ENCODE measurements at places on chromosomes 5 and 9. TPM values are rescaled to one million over a fixed set of nuclear protein-coding genes. Genes with fewer than 3 reads are reported as not detected.

The PRDM9 gene
- total RNA-seq = not detected

The GHR gene
- 0.30 TPM for total RNA-seq

The SNCAIP gene
- 19.8 TPM for total RNA-seq

The ANKRD18A gene
- under 0.01 TPM for total RNA-seq

The CARTPT gene
- not detected for total RNA-seq

The UNC13B gene
- total RNA-seq = 34.2 TPM

The CLIC3 gene
- not detected for total RNA-seq

The BARHL1 gene
- total RNA-seq = not detected

The RUSC2 gene
- 10.1 TPM for total RNA-seq

The CBY3 gene
- not detected for total RNA-seq

The ASTN2 gene
- 1.9 TPM for total RNA-seq

The FAM200C gene
- total RNA-seq = 6.5 TPM

The PRR7 gene
- total RNA-seq = 5.8 TPM

The NR4A3 gene
- total RNA-seq = under 0.01 TPM

The TMEM267 gene
- 8.1 TPM for total RNA-seq
